ENCODE measurements at places on chromosomes 13 and 19.

GRCh38 chr19:5557691-5558090, 10.1 kb downstream of the TINCR start:
- DNase-seq: no peak

DNA sequence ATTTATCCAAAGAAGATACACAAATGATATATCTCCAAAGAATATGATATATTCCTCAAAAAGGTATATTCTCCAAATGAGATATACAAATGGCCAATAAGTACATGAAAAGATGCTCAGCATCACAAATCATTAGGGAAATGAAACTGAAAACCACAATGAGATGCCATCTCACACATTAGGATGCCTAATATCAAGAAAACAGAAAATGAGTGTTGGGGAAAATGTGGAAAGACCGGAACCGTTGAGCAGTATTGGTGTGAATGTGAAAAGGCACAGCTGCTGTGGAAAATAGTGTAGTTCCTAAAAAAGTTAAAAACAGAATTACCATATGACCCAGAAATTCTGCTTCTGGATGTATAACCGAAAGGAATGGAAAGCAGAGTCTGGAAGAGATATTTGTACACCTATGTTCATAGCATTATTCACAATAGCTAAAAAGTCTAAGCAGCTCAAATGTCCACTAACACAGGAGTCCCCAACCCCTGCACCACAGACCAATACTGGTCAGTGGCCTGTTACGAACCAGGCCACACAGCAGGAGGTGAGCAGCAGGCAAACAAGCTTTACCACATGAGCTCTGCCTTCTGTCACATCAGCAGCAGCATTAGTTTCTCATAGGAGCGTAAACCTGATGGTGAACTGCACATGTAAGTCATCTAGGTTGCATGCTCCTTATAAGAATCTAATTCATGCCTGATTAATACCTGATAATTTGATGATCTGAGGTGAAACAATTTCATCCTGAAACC, 291.9 kb downstream of the PCDH20 start:
- no peak for DNase-seq

GRCh38 chr13:83190020-83190419, 692.3 kb downstream of the SLITRK1 start:
- DNase-seq: no peak

DNA sequence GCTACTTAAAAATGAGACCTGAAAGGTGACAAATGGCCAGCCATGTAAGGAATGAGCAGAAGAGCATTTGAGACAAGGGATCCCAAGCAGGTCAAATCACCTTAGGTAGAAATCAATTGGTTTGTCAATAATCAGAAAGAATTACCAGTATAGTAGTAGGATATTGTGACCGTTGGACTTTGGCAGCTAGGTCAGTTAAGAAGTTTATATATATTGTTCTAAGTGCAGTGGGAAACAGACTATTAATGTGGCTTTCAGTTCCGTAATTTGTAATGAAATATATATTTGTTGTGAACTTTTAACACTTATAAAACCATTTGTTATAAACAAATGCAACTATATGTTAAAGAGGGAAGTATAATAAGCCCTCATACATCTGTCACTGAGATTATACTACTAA, 807.9 kb upstream of the SPRY2 start:
- DNase-seq: no peak

GRCh38 chr13:98254513-98254912, 77.4 kb upstream of the RNF113B start:
- DNase-seq: no peak

GRCh38 chr19:46660551-46661019, 397 bp downstream of the DACT3 start:
- DNase-seq: no peak

- no peak for DNase-seq
These were observed 343.0 kb downstream of the PCDH9 start for GRCh38 chr13:66887088-66887487.

DNA sequence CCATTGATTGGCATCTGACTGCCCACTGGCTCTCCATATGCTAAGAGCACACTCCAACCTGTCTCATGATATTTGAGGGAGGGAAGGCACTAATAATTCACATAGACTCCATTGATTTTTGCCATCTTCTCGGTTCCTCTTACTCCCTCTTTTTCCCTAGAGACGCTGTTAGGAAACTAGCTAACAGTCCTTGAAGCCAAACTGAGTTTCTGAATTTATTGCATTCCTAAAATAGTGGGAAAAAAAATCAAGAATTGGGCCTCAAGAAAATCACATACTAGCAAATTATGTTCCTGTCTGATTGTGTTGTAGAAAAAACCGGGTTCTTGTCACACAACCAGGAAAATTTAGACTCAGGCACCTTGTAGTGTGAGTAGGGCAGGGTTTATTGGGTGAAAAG, 86.4 kb upstream of the SLC7A1 start:
- no peak for DNase-seq

DNA sequence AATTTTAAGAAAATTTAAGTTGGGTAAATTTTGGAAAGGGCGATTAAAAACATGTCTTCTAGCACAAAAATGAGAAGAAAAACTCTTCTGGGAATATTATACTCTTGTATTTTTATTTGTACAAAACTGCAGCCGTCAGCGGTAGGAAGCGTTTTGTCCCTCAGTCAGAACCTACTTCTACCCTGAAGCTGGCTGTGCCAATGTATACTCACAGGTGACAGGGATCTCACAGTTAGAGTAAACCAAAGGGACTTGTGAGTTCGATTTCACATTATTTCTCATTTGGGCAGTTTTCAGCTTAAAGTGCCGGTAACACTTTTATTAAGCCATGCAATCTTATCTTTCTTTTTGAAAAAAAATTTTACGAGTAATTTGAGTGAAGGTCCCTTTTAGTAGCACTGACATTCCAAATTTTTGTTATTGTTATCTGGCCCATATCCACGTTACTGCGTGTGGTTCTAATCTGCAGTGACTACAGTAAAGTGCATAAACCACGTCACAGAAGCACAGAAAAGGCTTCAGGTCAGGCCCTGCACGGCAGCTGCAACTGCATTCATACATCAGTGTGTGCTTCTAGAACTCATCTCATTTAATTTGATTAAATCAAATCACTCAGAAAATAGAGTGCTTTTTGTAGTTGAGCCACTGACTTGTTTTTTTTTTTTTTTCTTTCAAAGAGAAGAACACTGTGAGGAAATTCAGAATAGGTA, 387.3 kb downstream of the LIG4 start:
- DNase-seq: no peak

GRCh38 chr13:109406376-109406992, 379.9 kb downstream of the IRS2 start:
- no peak for DNase-seq

- no peak for DNase-seq
These were observed 427.0 kb upstream of the KLF12 start for GRCh38 chr13:74561155-74561554.

- DNase-seq: no peak
These were observed 3.3 kb downstream of the DOT1L start for GRCh38 chr19:2166741-2167738.

DNA sequence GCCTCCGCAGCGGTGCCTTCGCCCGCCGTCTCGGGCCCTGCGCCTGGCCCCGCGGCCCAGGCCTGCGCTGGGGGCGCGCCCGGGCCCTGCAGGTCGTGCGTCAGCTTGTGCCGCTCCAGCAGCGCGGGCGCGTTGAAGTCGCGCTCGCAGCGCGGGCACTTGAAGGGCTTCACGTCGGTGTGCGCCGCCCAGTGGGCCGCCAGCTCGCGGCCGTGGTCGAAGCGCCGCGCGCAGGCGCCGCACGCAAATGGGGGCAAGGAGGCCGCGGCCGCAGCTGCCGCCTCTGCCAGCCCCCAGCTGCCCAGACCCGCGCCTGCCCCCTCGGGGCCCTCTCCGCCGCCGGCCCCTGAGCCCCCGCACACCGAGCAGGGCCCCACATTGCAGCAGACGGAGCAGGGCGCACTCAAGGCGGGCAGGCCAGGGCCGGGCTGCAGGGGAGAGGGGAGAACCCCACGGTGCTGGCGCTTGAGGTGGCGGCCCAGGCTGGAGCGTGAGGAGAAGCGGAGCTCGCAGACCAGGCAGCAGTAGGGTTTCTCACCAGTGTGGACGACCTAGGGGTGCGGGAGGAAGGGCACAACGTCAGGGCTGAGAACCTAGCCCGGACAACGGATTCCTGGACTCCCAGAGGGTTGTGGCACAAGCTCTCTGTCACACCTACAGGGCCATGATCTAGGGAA, 6.1 kb downstream of the FIZ1 start:
- DNase-seq: no peak

GRCh38 chr19:33134571-33135041, 2.7 kb downstream of the WDR88 start:
- no peak for DNase-seq

- no peak for DNase-seq
These were observed 38.1 kb upstream of the RANBP3 start for GRCh38 chr19:6015841-6016545.

DNA sequence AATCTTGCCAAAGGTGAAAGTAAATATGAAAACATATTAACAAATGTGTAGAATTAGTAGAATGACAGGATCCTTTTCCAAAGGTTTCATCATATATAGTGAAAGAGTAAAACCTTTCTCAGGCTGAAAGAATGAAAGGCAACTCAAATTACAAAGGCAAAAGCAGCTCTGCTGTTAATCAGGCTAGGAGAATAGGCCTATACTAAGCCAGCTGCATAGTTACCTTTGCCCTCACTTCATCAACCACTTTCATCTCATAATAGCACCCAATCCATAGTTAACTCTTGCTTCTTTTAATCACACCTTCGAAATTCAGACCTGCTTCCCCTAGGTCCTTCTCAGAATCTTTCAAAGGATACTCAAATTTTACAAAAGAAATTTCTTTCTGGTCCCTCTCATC, 1167.6 kb upstream of the ATXN8OS start:
- DNase-seq: no peak

GRCh38 chr19:28710278-28710677, 502.7 kb downstream of the UQCRFS1 start:
- no peak for DNase-seq

- peak; percentile 24 for DNase-seq
These were observed 18.3 kb downstream of the PRKCSH start for GRCh38 chr19:11453468-11454341.

- peak; percentile 91 for DNase-seq
These were observed 6.2 kb downstream of the TLE6 start for GRCh38 chr19:2983351-2984214.

- no peak for DNase-seq
These were observed 74.9 kb downstream of the LHFPL6 start for GRCh38 chr13:39527961-39528660.

DNA sequence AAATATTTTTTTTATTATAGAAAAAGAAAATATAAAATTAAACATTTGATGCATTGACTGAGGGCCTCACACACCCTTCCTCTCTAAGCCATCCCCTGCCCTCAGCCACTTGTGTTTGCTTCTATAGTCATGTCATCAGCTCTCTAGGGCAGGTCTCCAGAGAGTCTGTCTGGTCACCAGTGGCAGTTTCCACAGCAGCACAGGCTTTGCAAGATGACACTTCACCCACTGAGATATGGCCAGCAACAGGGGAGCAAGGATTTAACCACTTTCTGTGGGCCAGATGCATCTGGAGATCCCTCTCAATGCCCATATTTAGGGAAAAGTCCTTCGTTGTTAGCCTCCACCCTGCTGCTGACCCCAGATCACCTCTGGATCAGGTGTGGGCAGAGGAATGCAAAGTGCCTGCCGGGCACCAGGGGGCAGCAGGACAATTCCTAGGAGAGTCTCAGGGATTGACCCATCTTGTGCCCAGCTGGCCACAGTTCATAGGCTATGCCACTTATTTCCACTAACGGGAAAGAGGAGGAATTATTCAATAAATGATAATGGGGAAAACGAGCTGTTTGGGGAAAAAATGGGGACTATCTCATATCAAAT, 4.8 kb downstream of the ABCC4 start:
- DNase-seq: peak; percentile 41

DNA sequence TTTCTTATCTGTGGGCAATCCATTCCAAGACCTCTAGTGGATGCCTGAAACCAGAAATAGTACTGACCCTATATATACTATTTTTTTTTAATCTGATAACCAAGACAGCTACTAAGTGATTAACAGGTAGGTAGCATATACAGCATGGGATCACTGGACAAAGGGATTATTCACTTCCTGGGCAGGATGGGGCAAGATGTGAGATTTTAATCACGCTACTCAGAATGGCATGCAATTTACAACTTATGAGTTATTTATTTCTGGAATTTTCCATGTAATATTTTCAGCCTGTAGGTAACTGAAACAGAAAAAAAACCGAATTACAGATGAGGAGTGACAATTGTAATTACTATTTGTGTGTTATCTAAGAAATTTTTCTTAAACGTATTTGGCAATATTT, 41.2 kb downstream of the ZIC2 start:
- no peak for DNase-seq

DNA sequence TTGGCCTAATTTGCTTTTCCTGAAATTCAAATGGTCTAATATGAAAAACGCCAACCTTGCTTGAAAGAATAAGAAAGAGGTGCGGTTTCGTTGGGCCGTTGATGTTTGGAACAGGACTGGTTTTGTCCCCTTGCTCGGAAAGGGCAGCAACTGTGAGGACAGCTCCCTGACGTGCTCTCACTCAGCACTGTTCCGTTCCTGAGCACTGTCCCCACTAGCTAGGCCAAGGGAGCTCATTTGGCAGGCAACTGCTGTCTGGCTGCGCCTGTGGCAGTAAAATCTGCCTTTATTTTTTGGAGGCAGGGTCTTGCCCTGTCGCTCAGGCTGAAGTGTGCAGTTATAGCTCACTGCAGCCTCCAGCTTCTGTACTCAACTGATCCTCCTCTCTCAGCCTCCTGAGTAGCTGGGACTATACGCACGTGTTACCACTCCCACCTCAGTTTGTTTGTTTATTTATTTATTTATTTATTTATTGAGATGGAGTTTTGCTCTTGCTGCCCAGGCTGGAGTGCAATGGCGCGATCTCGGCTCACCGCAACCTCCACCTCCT, 4.5 kb downstream of the LDLR start:
- DNase-seq: no peak

DNA sequence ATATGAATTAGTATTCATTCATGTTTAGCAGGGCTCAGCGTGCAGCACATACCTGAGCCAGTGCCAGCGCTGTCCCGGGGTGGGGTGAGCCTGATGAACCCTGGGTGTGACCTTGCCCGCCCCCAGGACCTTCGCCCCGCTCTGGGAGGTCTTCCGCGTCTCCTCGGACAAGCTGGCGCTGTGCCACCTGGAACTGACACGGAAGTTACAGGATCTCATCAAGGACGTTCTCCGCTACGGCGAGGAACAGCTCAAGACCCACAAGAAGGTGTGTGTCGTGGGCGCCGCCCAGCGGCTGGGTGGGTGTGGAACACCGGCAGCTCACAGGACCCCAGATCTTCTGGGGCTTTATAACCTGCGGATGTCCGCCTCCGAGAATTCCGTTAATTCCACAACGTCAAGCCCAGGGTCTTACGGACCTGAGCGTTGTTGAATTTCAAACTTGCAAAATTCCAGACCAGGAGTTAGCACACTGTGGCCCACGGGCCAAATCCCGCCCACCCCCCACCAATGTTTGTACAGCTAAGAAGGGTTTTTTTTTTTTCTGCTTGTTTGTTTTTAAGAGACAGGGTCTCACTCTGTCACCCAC, 15.4 kb downstream of the FCHO1 start:
- DNase-seq: peak; percentile 57

DNA sequence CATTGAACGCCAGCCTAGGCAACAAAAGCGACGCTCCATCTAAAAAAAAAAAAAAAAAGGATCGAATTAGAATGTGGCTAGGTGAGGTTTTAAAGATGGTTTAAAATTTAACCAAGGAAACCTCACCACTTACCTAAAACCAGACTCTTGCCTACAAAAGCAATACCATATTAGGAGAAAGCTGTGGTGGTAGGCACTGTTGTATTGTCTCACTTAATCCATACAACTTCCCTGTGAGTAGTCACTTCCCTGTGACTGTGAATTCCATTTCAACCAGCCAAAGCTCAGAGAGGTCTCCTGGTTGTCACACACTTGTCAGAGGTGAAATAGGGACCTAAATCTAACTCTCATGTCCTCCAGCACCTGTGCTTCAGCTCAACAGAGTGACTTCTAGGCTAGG, 15.4 kb downstream of the SHISA2 start:
- no peak for DNase-seq
